ENCODE measurements at places on chromosomes 13 and 19.

DNA sequence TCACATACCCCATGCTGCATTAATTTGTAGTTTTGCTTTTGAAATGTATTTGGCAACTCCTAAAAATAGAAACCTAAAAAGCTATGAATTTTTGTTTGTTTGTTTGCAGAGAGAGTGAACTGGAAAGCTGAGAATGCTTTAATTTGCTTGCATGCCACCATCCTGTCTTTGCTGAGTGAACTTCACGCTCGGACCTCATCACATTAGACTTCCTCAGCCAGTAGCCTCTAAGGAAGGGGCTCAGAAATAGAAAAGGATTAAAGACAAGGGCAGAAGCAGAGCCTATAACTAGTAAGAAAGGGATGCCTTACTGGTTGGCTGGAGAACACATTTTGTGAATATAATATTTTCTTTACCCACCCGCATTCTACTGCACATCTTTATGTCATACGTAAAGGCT is 275.1 kb downstream of the DCLK1 start:
- no peaks in the 10 kb centered on the region for H3K4me1 ChIP-seq
- H3K27me3 ChIP-seq: no peaks in the 10 kb centered on the region
- H3K36me3 ChIP-seq: no peaks in the 10 kb centered on the region
- DNase-seq: no peak

- H3K27me3 ChIP-seq: no peaks in the 10 kb centered on the region
- no peak overlapping the region for H3K4me3 ChIP-seq
- no peak for DNase-seq
- peaks cover 22% of the 10 kb centered on the region for H3K4me1 ChIP-seq
- H3K27ac ChIP-seq: no peak overlapping the region
- H3K36me3 ChIP-seq: no peaks in the 10 kb centered on the region
Observed at GRCh38 chr13:33307843-33308242, 22.3 kb upstream of the STARD13 start.

DNA sequence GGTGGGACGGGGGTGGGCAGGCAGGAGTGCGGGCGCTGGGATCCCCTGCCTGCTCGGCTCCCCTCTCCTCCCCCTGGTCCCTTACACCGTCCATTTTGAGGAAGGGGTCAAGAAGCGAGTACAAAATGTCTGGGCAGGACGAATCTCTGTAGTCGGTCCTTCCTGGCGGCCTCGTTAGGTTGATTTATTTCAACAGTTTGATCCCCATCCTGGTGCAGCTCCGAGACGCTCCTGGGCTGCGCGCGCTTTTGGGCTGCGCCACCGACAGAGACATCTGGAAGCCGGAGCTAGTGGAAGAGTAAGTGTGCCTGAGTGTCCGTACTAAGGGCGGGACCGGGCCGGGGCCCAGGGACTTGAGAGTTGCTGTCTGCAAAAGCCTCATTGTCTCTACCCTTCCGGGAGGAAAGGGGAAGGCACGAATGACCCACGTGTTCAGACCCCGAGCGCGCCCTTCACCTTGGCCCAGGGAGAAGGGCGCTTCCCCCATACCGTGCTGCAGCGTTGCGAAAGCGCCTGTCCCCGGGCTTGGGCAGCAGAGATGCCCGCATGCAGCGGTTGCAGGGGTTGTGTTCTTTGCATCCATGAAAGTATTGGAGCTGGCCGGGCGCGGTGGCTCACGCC is 1.8 kb downstream of the ZNF114 start:
- peak; percentile 62 for DNase-seq
- H3K27me3 ChIP-seq: no peaks in the 10 kb centered on the region
- no peaks in the 10 kb centered on the region for H3K36me3 ChIP-seq
- H3K4me1 ChIP-seq: peaks cover 3% of the 10 kb centered on the region
- peak overlapping the region; percentile 72 for H3K27ac ChIP-seq

- H3K36me3 ChIP-seq: no peaks in the 10 kb centered on the region
- H3K4me3 ChIP-seq: no peak overlapping the region
- no peak overlapping the region for H3K27ac ChIP-seq
Observed at GRCh38 chr13:51714663-51715168, 89.2 kb downstream of the DHRS12 start.

- H3K36me3 ChIP-seq: peaks cover 29% of the 10 kb centered on the region
- H3K27me3 ChIP-seq: no peaks in the 10 kb centered on the region
- peaks cover 3% of the 10 kb centered on the region for H3K4me1 ChIP-seq
- no peak for DNase-seq
Observed at GRCh38 chr19:44164327-44164672, 600 bp upstream of the ZNF226 start.

GRCh38 chr19:53538378-53539109 is 599 bp downstream of the ZNF331 start:
- no peaks in the 10 kb centered on the region for H3K36me3 ChIP-seq
- H3K4me1 ChIP-seq: no peaks in the 10 kb centered on the region
- DNase-seq: no peak
- peak overlapping the region; percentile 61 for H3K4me3 ChIP-seq

DNA sequence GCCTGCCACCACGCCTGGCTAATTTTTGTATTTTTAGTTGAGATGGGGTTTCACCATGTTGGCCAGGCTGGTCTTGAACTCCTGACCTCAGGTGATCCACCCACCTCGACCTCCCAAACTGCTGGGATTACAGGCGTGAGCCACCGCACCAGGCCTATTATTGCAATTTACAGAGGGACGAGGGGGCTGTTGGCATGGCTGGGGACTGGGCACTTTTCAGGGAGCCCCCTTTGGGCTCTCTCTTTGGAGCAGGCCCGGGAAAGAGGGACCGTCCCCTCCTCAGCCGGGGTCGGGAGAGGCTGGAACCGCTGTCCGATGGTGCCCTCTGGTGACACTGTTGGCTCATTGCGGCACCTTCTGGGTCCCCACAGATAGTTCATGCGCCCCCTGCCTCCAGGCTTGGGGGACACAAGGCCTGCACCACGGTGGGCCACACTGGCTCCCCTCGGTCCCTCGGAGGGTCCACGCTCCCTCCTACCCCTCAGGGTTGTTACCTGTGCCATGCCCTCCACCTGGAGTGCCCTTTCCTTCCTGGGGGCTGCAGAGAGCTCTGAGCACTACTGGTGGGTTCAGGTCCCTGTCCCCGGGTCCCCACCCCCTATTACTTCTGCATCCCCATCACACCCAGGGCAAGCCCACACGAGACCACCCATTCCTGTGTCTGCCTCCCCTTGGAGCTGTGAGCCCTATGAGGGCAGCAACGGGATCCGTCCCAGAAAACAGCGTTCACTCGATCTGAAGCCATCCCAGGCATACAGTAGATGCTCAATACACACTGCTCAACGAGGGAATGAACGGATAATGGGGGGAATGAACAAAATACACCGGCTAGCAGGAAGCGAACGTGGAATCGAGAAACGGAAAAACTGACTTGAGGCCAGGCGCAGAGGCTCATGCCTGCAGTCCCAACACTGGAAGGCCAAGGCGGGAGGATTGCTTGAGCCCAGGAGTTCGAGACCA is 12.5 kb downstream of the FEM1A start:
- H3K4me1 ChIP-seq: no peaks in the 10 kb centered on the region
- no peak overlapping the region for H3K27ac ChIP-seq
- no peaks in the 10 kb centered on the region for H3K36me3 ChIP-seq
- no peaks in the 10 kb centered on the region for H3K27me3 ChIP-seq
- peak; percentile 82 for DNase-seq

GRCh38 chr13:90428522-90429210 is 918.8 kb upstream of the MIR17HG start:
- no peak overlapping the region for H3K27ac ChIP-seq
- H3K36me3 ChIP-seq: no peaks in the 10 kb centered on the region
- no peak overlapping the region for H3K4me3 ChIP-seq
- no peaks in the 10 kb centered on the region for H3K4me1 ChIP-seq
- H3K27me3 ChIP-seq: no peaks in the 10 kb centered on the region

- peak; percentile 68 for DNase-seq
- H3K4me3 ChIP-seq: no peak overlapping the region
- no peak overlapping the region for H3K27ac ChIP-seq
- peaks cover 3% of the 10 kb centered on the region for H3K4me1 ChIP-seq
Observed at GRCh38 chr13:32284927-32285632, 30.1 kb downstream of the ZAR1L start.

- peak; percentile 56 for DNase-seq
- no peaks in the 10 kb centered on the region for H3K36me3 ChIP-seq
- H3K27ac ChIP-seq: peak overlapping the region; percentile 69
- H3K4me3 ChIP-seq: peak overlapping the region; percentile 4
- peaks cover 27% of the 10 kb centered on the region for H3K4me1 ChIP-seq
- no peaks in the 10 kb centered on the region for H3K27me3 ChIP-seq
Observed at GRCh38 chr13:73334445-73334844, 275.6 kb downstream of the KLF5 start.

GRCh38 chr19:8988204-8988603 is 22.0 kb downstream of the MUC16 start:
- H3K36me3 ChIP-seq: no peaks in the 10 kb centered on the region
- no peaks in the 10 kb centered on the region for H3K4me1 ChIP-seq
- no peaks in the 10 kb centered on the region for H3K27me3 ChIP-seq
- H3K4me3 ChIP-seq: no peak overlapping the region
- peak; percentile 42 for DNase-seq
- no peak overlapping the region for H3K27ac ChIP-seq

DNA sequence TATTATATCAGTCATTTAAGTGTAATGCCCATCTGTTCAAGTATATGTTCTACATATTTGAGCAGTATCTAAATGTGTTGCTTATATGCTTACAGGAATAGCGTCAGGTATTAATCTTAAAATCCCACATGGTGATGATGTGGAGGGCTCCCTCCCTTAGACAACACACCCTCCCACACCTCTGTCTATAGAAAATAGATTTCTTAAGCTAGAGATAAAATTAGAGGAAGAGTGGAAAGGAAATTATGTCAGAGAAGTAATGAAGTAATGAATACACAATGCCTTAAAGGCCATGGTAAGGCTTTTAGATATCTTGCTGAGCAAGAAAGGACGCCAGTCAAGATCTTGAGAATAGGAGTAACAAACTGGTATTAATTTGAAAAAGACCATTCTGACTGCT is 12.4 kb downstream of the ZDHHC20 start:
- DNase-seq: no peak
- H3K27me3 ChIP-seq: no peaks in the 10 kb centered on the region
- H3K4me1 ChIP-seq: no peaks in the 10 kb centered on the region
- no peaks in the 10 kb centered on the region for H3K36me3 ChIP-seq
- no peak overlapping the region for H3K4me3 ChIP-seq

DNA sequence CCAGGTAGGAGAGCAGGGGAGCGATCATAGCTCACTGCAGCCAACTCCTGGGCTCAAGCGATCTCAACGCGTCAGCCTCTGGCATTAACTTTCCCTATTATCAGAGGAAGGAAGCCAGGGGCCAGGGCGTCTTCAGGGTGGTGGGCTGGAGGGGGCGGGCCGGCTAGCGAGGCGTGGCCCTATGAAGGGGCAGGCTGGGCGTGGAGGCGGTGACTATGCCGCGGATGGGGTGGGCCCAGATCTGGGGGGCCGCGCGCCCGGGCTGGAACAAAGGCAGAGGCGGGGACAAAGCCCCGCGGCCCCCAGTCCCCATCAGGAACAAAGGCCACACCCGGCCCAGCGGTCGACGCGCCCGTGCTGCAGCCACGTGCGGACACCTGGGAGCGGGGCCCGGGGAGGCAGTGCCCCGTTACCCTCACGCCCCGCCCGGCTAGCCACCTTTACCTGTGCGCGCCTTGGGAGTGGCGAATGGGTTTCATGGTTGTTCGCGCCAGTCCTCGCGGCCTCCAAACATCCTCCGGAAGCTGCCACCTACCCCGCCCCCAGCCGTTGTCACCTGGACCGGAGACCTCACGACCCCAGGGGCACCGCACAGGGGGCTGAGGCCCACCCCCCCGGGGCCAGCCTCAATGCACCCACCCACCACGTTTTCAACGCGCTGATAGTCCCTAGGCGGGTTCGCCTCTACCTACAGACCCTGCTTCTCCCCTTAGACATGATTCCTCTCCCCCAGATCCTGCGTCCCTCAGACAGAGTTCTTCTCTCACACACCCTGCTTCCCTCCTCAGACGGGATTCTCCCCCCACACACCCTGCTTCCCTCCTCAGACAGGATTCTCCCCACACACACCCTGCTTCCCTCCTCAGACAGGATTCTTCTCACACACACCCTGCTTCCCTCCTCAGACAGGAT is 5.4 kb upstream of the TRIM28 start:
- peak overlapping the region; percentile 35 for H3K4me3 ChIP-seq
- no peaks in the 10 kb centered on the region for H3K27me3 ChIP-seq
- H3K27ac ChIP-seq: peak overlapping the region; percentile 57
- DNase-seq: peak; percentile 71

GRCh38 chr13:112818698-112819045 is 128.8 kb downstream of the ATP11A start:
- H3K27me3 ChIP-seq: no peaks in the 10 kb centered on the region
- no peak overlapping the region for H3K27ac ChIP-seq
- no peak overlapping the region for H3K4me3 ChIP-seq
- H3K36me3 ChIP-seq: no peaks in the 10 kb centered on the region

GRCh38 chr19:30356951-30357579 is 15.1 kb upstream of the ZNF536 start:
- H3K4me3 ChIP-seq: no peak overlapping the region
- no peaks in the 10 kb centered on the region for H3K27me3 ChIP-seq
- DNase-seq: no peak
- peaks cover 16% of the 10 kb centered on the region for H3K4me1 ChIP-seq
- H3K36me3 ChIP-seq: no peaks in the 10 kb centered on the region

DNA sequence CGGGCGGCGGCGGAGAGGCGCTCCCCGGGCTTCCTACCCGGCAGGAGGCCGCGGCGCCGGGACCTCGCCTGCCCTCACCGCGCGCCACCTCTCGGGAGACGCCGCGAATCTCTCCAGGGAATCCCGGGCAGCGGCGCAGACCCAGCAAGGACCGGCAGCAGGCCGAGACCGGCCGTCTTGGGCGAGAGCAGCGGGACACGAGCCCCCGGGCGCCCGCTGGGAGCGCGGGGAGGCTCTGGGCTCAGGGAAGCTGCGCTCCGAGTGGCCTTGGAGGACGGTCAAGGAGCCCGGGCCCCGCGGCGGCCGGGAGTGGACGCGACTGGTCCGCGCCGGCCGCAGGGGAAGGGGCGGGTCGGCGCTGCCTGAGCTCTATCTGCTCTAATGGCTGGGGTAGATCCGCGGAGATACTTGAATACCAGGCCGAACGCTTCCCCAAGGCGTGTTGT is 14.7 kb downstream of the CDX2 start:
- H3K4me1 ChIP-seq: no peaks in the 10 kb centered on the region
- peaks cover 77% of the 10 kb centered on the region for H3K27me3 ChIP-seq
- H3K4me3 ChIP-seq: peak overlapping the region; percentile 46
- no peaks in the 10 kb centered on the region for H3K36me3 ChIP-seq
- DNase-seq: no peak

DNA sequence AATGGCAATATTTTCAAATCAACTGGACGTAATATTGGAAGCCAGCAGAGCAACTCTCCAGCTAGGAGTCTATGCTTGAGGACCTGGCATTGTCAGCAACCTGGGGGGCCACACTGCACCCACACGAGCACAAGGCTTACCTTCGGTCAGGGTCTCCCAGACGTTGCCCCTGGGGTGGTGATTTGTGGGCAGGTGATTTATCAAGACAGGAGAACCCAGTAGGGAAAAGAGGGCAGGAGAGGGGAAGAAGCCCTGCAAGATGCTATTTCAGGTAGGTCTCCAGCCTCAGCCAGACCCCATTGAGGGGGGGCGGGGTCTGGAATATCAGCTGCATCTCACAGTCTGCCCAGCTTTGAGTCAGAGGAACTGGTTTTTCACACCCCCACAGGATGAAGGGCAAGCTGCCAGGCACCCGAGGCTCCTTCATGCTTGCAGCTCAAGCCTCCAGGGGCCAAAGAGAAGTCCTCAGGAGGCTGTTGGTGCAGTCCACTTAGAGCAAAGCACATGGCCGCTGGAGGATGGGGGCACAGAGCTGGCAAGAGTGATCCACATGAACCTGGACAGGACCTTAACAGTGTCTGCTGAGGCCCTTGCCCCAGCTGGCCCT is 80.9 kb upstream of the UQCRFS1 start:
- no peak overlapping the region for H3K4me3 ChIP-seq
- H3K36me3 ChIP-seq: no peaks in the 10 kb centered on the region
- DNase-seq: no peak
- H3K4me1 ChIP-seq: no peaks in the 10 kb centered on the region

GRCh38 chr19:51163257-51163656 is 21.2 kb downstream of the SIGLEC7 start:
- H3K27me3 ChIP-seq: no peaks in the 10 kb centered on the region
- H3K4me1 ChIP-seq: no peaks in the 10 kb centered on the region
- H3K36me3 ChIP-seq: no peaks in the 10 kb centered on the region
- H3K27ac ChIP-seq: no peak overlapping the region
- H3K4me3 ChIP-seq: no peak overlapping the region
